Muscle of leg (tissue), 16 donors: ENCODE measurements at places on chromosomes 2 and 18. TPM values are rescaled to one million over a fixed set of nuclear protein-coding genes. Genes with fewer than 3 reads are reported as not detected.

The FOXI3 gene
- not detected for polyA plus RNA-seq

The RAMP1 gene
- polyA plus RNA-seq = 39.7 TPM

The SDC1 gene
- 13.9 TPM for polyA plus RNA-seq

The NYAP2 gene
- polyA plus RNA-seq = 0.59 TPM

The MOCOS gene
- 0.35 TPM for polyA plus RNA-seq

The SERPINB13 gene
- not detected for polyA plus RNA-seq

DNA sequence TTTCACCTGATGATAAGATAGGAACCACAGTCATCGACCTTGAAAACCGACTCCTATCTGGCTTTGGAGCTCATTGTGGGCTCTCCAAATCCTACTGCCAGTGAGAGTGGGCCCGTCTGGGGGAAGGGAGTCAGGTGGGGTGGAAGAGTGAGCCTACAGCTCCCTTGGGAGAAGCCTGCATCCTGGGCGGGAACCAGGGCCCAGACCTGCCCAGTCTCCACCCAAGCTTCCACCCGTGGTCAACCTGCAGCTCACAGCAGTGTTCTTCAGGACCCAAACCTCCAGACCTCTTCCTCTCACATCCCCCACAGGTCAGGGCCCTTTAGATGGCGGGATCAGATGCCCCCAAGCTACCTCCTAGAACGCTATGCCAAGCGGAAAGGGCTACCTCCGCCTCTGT, 40.2 kb downstream of the LMAN2L start:
- DNase-seq = no peak
- no peak overlapping the region for H3K4me3 ChIP-seq
- peaks cover 4% of the 10 kb centered on the region for H3K4me1 ChIP-seq
- H3K36me3 ChIP-seq = peaks cover 34% of the 10 kb centered on the region
- no peak overlapping the region for H3K27ac ChIP-seq

GRCh38 chr2:111025288-111025687, 95.4 kb upstream of the BCL2L11 start:
- H3K4me1 ChIP-seq = peaks cover 2% of the 10 kb centered on the region
- no peaks in the 10 kb centered on the region for H3K27me3 ChIP-seq
- no peak overlapping the region for H3K27ac ChIP-seq
- DNase-seq = no peak
- H3K36me3 ChIP-seq = no peaks in the 10 kb centered on the region
- H3K4me3 ChIP-seq = no peak overlapping the region

DNA sequence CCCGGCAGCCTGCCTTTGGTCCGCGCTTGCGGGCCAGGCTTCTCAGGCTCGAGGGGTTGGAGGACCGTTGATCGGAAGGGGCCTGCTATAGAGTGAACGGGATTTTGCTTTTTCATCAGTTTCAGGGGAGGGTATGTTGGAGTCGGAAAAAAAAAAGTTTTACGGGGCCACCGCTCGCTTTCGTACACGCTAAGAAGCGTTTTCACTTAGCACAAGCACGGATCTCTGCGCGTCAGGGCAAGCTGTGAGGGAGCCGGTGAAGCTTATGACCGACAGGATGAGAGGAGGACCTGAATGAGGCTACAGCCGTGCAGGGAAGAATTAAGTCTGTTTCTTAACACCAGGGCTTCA, 443 bp downstream of the CPSF3 start:
- H3K27ac ChIP-seq = peak overlapping the region; percentile 96
- peak overlapping the region; percentile 98 for H3K4me3 ChIP-seq
- peak; percentile 33 for DNase-seq
- H3K27me3 ChIP-seq = no peaks in the 10 kb centered on the region
- peaks cover 27% of the 10 kb centered on the region for H3K4me1 ChIP-seq

- H3K27me3 ChIP-seq = no peaks in the 10 kb centered on the region
- no peaks in the 10 kb centered on the region for H3K4me1 ChIP-seq
- DNase-seq = no peak
- no peak overlapping the region for H3K27ac ChIP-seq
Measured at GRCh38 chr2:191991442-191991841, 144.6 kb upstream of the CAVIN2 start.

DNA sequence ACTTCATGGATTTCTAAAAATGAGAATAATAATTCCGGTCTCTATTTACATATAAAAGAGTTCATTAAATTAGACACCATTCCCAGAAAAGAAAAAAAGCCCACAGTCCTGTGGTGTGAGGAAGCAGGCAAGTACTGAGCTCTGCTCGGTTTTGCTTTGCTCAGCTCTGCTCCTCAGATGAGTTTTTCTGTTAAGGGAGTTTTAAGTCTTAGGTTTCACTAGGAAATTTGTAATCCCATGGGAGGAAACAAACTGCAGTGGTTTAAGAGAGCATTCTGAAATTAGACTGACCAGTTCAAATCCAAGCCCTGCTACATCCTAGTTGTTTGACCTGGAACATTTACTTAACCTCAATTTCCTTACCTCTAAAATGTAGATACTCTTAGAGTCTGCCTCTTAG, 338.6 kb upstream of the MMADHC start:
- H3K4me3 ChIP-seq = no peak overlapping the region
- no peaks in the 10 kb centered on the region for H3K27me3 ChIP-seq
- H3K36me3 ChIP-seq = no peaks in the 10 kb centered on the region
- no peak overlapping the region for H3K27ac ChIP-seq
- DNase-seq = peak; percentile 63

DNA sequence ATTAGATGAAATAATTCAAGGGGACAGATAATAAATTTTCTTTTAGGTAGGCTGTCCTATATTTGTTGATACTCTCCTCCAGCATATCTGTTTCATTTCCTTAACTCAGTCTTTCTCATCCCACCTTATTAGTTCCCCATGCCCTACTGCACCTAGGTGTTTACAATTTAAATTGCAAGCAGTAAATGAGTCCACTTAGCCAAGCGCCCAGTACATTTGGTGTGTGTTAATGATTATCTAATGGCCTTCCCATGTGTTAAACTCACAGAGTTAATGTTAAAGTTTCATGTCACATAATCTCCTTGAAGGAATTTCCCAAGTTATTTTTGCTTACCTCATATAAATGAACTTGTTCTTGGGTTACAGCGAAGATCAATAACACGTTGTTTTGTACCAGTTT, 31.2 kb downstream of the ITGB6 start:
- H3K27me3 ChIP-seq = no peaks in the 10 kb centered on the region
- no peak overlapping the region for H3K4me3 ChIP-seq
- no peak for DNase-seq
- no peaks in the 10 kb centered on the region for H3K4me1 ChIP-seq

- peaks cover 22% of the 10 kb centered on the region for H3K36me3 ChIP-seq
- no peak for DNase-seq
- H3K4me1 ChIP-seq = peaks cover 4% of the 10 kb centered on the region
- no peak overlapping the region for H3K4me3 ChIP-seq
- H3K27ac ChIP-seq = no peak overlapping the region
- no peaks in the 10 kb centered on the region for H3K27me3 ChIP-seq
Measured at GRCh38 chr2:165679621-165680020, 114.4 kb downstream of the GALNT3 start.

DNA sequence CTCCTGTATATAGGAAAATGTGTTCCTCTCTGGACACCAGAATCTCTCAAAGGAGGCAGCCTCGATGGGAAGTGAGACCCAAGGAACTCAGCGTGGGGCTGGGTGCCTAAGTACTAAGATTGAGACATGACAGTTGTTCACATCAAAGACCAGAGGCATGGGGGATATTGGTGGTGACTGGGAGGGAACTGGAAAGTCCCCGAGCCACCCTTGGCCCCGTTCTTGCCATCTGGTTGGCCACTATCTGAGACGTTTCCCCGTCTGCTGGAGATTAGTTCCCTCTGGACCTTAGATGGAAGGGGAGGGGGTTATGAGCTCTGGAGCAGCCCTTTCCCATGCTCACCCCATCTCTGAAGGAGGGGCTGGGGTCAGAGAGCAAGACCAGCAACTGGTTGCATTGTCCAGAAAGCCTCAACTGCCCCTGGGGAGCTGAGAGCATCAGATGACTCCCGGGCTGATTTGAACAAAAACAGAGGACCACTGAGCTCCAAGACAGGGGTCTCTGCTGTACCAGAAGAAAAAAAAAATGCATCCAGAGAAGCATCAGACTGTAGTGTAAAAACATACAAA, 11.8 kb downstream of the FBLN7 start:
- peaks cover 29% of the 10 kb centered on the region for H3K4me1 ChIP-seq
- no peaks in the 10 kb centered on the region for H3K36me3 ChIP-seq
- no peak overlapping the region for H3K4me3 ChIP-seq

GRCh38 chr2:46435796-46436360, 43.5 kb upstream of the TMEM247 start:
- no peaks in the 10 kb centered on the region for H3K36me3 ChIP-seq
- H3K4me1 ChIP-seq = no peaks in the 10 kb centered on the region
- H3K27me3 ChIP-seq = peaks cover 3% of the 10 kb centered on the region
- H3K27ac ChIP-seq = no peak overlapping the region
- peak; percentile 59 for DNase-seq

DNA sequence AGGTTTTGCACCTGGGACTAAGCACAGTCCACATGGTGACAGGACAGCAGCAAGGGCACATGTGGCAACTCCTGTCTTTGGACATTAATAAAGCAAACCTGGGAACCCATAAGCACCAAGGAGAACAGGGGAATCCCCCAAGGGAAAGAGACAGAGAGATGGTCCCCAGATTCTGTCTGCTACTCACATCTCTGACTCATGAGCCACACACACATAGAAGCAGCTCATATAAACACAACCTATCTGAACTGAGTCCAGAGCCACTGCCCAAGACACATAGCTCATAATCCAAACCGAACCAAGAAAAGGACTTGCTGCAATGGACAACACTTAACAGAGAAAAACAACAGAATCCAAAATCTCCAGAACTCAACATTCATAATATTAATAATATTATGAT, 82.5 kb downstream of the OSBPL1A start:
- H3K36me3 ChIP-seq = peaks cover 2% of the 10 kb centered on the region
- no peak for DNase-seq
- no peak overlapping the region for H3K4me3 ChIP-seq
- no peak overlapping the region for H3K27ac ChIP-seq
- H3K4me1 ChIP-seq = no peaks in the 10 kb centered on the region
- no peaks in the 10 kb centered on the region for H3K27me3 ChIP-seq

GRCh38 chr2:169891593-169892298, 64.5 kb downstream of the UBR3 start:
- peaks cover 9% of the 10 kb centered on the region for H3K36me3 ChIP-seq
- H3K4me3 ChIP-seq = no peak overlapping the region
- no peak overlapping the region for H3K27ac ChIP-seq
- DNase-seq = no peak
- H3K27me3 ChIP-seq = no peaks in the 10 kb centered on the region
- H3K4me1 ChIP-seq = no peaks in the 10 kb centered on the region

DNA sequence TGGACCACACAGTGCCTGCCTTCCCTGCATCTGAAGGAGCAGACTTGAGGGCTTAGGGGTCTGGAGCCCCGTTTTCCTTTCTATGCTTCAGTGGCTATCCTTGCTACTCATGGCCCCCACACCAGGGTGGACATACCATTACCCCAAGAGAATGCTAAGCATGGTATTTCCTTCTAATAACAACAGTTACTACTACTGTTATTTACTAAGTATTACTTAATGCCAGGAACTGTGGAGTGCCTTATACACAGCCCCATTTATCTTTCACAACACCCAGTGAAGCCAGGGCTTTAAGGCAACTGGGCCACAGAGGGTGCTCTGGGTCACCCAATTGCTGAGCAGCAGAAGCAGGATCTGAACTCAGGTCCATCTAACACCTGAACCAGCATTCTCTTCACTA, 5.8 kb upstream of the PAX8 start:
- DNase-seq = no peak
- peaks cover 11% of the 10 kb centered on the region for H3K27me3 ChIP-seq
- no peak overlapping the region for H3K4me3 ChIP-seq
- H3K27ac ChIP-seq = no peak overlapping the region
- no peaks in the 10 kb centered on the region for H3K36me3 ChIP-seq

DNA sequence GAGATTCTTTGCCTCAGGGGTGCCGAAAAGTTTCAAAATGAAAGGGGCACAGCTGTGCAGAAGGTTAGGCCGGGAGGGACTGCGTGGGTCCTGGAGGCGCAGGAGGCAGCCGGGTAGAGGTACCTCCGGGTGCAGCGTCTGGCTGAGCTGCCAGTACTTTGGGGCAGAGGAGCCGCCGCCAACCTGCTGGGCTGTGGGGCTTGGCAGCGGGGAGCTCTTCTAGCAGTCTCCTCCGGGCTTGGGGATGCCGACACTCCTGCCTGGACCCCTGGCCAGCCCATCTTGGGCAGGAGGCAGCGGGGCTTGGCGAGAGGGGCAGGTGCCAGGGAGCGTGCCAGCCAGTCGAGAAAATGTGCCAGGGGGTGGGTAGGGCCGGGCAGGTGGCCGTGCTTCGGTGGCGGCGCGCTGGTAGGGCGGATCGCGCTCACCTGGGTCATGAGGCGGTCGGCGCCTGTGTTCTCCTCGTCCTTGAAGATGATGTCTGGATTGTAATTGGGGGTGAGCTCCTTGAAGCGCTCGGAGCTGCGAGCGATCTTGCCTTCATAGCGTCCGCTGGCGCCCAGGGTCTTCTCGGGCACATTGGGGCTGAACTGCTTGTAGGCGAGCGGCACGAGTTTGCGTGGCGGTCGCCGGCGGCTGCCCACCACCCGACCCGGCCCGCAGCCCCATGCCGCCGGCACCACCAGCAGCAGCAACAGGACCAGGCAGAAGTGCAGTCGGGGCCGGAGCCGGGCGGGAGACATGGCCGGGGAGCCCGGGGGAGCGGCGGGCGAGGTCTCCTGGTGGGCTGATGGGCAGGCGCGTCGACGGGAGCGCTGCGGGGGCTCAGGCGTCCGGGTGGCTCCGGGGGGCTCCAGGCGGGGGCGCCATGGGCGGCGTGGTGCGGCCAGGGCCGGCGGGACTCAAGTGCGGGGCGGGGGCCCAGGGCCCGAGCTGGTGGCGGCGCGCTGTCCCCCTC, 717 bp downstream of the IHH start:
- DNase-seq = no peak
- no peak overlapping the region for H3K27ac ChIP-seq
- no peak overlapping the region for H3K4me3 ChIP-seq
- H3K36me3 ChIP-seq = no peaks in the 10 kb centered on the region

DNA sequence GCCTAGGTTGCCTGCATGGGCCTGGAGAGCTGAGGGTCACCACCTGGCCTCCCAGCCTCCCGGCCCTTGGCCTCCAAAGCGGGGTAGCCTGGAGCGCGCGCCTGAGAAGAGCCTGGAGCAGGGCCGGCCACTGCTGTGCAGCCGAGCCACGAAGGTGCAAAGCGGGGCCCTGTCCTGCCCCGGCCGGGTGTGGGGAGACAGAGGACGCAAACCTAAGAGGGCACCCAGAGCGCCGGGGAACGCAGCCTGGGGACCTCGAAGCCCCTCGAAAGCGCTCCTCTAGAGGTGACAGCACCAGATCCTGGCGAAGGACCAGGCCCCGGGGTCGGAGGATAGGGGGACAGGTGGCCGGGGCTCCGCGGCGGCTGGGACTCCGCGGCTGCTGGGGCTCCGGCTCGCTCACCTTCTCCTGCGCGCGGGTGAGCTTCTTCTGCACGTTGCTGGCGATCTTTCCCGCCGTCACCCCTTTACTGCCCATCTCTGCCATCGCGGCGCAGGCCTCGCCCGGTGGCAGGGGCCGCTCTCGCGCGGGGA, 430 bp downstream of the BIN1 start:
- no peaks in the 10 kb centered on the region for H3K27me3 ChIP-seq
- peaks cover 60% of the 10 kb centered on the region for H3K4me1 ChIP-seq
- no peak for DNase-seq
- H3K36me3 ChIP-seq = peaks cover 17% of the 10 kb centered on the region
- H3K27ac ChIP-seq = peak overlapping the region; percentile 96
